Vagina (tissue), 2 donors: ENCODE measurements at places on chromosomes 1 and 21. TPM values are rescaled to one million over a fixed set of nuclear protein-coding genes. Genes with fewer than 3 reads are reported as not detected.

TATDN3 gene
- 6.9 TPM for total RNA-seq

KIF26B gene
- 0.49 TPM for total RNA-seq

DNA sequence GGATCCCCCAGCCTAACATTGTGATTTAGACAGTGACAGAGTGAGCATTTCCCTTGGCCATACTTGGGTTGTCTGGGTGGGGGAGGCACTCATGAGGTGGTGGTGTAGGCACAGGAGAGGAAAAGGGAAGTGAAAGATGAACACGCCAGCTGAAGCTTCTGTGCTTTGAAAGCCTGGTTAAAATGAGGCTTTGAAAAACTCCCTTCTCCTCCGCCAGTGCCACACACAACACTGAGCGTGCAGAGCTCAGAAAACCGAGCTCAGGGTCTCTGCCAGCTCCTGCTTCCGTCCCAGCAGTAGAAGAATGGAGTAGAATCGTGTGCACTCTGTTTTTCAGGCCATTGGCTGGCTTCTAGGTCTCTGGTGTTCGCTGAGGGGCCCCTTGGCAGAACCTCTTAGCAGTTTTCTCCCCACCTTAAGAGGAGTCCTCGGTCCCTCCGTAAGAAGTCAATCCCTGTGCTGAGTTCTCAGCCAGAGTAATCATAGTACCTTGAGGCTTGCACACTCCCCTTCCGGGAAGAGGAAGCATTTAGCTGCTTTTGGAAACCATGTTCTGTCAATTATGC is 12.9 kb downstream of the PLEKHM2 start:
- no peak overlapping the region for H3K4me3 ChIP-seq
- H3K4me1 ChIP-seq = peaks cover 52% of the 10 kb centered on the region
- DNase-seq = no peak
- H3K27ac ChIP-seq = peak overlapping the region; percentile 7
- no peaks in the 10 kb centered on the region for H3K36me3 ChIP-seq

- no peak overlapping the region for H3K27ac ChIP-seq
- no peaks in the 10 kb centered on the region for H3K27me3 ChIP-seq
- DNase-seq = no peak
- no peak overlapping the region for H3K4me3 ChIP-seq
Measured at GRCh38 chr21:32377991-32378390, 14.8 kb downstream of the URB1 start.
